ENCODE measurements at places on chromosomes 2 and 18. TPM values are rescaled to one million over a fixed set of nuclear protein-coding genes. Genes with fewer than 3 reads are reported as not detected.

The POTEJ gene
- not detected for total RNA-seq

The ITGB6 gene
- not detected for total RNA-seq

The CTAGE1 gene
- not detected for total RNA-seq

The UGT1A3 gene
- total RNA-seq, result not detected

The LHCGR gene
- total RNA-seq, result not detected

The QPCT gene
- total RNA-seq, result 0.68 TPM

The RBM44 gene
- 0.69 TPM for total RNA-seq

The AQP4 gene
- not detected for total RNA-seq

The SERPINB3 gene
- not detected for total RNA-seq

The ALPI gene
- total RNA-seq, result not detected

The EMILIN1 gene
- 0.29 TPM for total RNA-seq

The POTEI gene
- total RNA-seq, result not detected

The TRIM54 gene
- not detected for total RNA-seq

The MROH2A gene
- not detected for total RNA-seq

The CHST10 gene
- total RNA-seq, result 3.6 TPM

Data from activated CD4-positive, alpha-beta memory T cell treated with anti-CD3 and anti-CD28 coated beads for 36 hours (primary cell).